Stimulated activated CD8-positive, alpha-beta memory T cell treated with anti-CD3 and anti-CD28 coated beads, Interleukin-4, amount 100 ng/mL, for 48 hours (primary cell): ENCODE measurements at places on chromosomes 4 and X.

- DNase-seq, result no peak
These were observed 104.5 kb upstream of the NAP1L5 start for GRCh38 chr4:88802138-88802537.

DNA sequence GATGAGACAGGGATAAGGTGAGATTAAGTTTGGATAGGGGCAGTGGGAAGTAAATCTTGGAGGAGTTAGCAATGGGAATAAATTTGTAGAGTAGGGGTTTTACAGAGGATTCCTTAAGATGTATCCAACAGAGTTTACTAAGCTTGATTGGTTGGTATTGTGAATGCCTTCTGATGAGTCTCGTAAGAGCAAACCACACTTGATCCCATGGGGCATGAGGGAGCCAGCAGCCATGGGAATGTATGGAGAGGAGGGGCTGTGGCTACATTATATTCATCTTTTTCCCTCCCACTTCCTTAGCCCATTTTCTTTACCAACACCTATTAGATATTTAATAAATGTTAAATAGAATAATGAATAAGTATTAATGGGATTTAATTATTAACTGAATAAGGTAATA lies 126.6 kb upstream of the NDST3 start:
- DNase-seq, result no peak

DNA sequence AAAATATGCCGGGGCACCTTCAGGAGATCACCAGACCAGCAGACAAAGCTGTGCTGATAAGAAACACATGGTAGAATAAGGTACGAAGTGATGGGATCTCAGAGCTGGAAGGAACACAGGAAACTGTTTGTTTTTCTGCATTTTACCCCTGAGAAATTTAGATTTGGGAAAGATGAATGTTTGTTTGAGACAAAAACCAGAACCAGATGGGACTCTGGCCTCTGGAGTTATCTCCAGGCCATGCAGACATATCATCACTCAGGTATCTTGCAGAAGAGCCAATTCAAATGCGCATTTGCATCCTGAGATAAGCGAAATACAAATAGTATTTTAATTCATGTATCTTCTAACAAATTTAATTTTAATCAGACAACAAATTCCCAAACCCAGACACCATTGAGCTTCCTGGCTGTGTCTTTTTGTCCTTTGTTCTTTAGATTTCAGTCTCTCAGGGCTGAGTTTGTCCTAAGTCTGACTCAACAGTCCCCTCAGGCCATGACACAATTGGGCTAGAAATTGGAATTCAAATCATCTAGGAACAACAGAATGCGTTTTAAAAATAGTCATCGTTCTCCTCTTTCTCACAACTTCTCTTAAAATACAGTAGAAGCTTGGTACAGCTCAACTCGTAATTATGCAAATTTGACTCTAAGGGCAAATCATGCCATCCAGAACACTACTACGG lies 159.0 kb downstream of the PACRGL start:
- no peak for DNase-seq

GRCh38 chrX:17375367-17375636 lies 302 bp downstream of the NHS start:
- DNase-seq, result no peak

DNA sequence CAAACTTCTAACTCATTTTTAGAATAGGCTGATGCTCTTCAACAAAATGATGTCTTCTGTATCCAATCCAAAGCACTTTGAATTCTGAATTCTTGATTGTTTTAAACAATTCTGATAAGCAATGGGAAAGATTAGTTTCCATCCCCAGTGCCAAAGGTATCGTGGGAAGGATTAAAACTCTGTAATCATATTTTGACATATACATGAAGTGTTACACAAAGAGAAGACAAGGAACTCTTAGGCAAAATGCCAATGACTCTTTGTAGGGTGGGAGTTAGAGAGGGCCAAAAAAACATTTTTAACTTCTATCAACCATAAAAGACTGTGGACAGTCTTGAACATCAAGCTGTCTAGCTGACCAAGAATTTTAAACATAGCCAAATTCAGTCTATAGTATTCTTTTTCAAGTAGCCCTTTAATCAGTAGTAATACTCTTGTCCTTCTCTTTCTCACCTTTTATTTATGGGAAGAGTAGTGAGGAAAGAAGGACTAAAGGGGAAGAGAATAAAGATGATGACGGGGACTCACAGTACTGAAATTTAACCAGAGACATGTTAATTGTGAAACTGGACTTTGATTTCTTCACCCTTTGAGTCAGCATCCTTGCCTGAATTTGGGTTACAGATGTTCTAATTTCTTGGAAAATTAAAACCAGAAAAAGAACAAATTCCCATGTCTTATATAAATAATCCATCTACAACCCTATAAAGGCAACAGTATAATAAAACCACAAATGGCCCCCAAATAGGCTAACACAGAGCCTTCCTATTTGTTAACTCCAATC lies 51.8 kb upstream of the VEGFD start:
- no peak for DNase-seq

- DNase-seq, result no peak
These were observed 6.0 kb upstream of the VGLL1 start for GRCh38 chrX:136525738-136526606.

DNA sequence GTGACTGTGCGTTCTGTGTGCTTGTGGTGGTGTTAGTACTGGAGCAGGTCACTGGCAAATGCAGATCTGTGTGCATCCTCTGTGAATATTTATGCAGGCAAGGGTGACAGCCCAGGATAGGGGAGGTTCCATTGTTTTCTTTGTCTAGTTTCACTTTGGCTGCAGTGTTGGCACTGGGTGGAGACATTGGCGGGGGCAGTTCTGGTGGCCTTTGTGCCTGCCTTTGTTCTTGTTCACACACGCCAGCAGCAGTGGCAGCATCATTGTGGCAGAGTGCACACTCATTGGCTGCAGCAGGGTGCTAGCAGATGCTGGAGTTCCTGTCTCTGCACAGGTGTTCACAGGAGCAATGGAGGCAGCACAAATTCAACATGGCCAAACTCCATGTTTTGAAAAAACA lies 495.3 kb downstream of the UBE2NL start:
- no peak for DNase-seq

GRCh38 chr4:76545226-76545884 lies 110.3 kb downstream of the SHROOM3 start:
- no peak for DNase-seq

GRCh38 chr4:40577588-40578253 lies 51.9 kb downstream of the RBM47 start:
- DNase-seq, result no peak

GRCh38 chr4:77488882-77489281 lies 116.7 kb upstream of the CXCL13 start:
- no peak for DNase-seq

DNA sequence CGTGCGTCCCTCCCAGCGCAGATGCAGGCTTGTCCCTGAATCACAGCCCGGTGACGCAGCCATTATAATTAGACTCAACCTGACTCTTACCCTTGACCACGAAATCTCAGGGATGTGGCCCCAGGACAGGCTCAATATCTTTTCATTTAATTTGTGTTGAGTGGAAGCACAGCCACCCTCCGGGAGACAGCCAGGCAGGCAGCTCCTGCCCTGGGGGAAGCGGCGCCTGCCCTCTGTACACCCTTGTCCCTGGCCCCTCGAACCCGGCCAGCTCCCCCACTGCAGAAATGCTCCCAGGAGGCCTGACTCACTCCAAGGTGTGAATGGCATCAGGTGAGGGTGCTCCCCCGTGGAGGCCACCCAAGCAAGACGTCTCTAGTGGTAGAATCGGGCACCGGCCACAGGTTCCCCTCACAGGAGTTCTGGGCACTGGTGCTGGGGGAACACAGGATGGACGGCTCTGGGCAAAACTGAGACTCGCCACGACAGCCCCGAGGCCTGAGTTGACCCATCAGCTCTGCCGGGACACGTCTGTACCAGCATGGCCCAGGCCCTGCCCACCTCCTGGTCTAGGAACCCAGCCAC lies 2.7 kb downstream of the CPLX1 start:
- DNase-seq, result no peak

DNA sequence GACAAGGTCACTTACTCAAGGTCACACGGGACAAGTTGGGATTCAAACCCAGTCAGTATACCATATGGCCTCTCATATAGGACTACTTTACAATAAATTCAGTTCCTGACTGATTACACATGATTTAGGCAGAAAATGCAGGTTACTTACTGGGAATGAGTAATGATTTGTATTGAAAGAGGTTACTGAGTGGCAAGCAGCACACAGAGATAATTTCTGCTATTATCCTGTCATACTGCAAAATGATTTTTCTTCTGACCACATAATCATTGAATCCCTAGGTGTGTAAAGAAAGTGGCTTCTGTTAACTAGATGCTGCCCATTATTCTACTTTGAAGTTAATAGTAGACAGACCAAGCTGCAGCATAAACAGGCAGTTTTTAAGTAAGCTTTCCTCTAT lies 8.2 kb downstream of the FREM3 start:
- no peak for DNase-seq

DNA sequence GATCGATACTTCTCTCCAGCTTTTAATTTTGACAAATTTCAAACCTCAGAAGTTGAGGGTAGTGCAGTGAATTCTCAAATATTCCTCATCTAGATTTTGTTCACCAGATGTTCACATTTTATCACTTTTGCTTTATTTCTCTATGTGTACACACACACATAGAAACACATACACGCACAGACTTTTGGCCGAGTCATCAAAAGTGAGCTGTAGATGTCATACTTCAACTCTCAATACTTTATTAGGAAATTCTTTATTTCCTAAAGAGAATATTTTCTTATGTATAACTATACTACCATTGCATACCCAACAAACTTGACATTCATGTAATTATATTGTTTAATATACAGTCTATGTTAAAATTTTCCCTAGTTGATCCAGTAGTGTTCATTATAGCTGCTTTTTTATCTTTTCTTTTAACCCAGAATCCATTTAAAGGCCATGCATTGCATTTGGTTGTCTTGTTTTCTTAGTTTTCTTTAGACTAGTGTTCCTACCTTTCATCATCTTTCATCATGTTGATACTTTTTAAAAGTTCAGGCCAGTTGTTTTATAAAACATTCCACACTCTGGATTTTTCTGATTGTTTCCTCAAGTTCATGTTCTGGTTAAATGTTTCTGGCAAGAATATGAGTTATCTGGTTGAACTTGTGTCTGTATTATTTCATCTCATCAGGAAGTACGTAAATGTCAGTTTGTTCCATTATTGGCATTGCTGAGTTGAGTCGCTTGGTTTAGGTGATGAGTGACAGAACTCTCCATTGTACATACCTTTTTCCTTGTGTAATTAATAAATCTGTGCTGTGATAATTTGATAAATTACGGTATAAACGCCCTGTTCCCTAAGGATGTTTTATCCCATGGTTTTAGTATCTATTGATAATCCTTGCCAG lies 94.1 kb upstream of the TLR2 start:
- no peak for DNase-seq

GRCh38 chr4:130646886-130647285 lies 1550.9 kb downstream of the C4orf33 start:
- no peak for DNase-seq

DNA sequence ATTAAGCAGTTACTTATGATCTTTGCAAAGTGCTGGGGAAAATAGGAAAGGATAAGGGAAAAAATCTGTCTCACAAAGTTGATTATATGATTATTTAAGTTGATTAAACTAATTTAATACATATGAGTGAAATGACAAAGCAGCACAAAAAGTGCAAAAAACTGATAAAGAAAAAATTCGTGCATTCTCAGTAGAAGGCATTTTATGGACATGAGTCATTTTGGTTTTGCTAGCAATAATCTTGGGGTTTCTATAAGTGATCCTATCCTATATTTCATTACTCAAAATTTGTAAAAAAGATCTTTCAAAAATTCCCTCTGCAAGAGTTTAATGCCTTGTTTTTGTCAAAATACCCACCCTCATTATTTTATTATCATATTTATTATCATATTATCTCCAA lies 224.2 kb upstream of the ANXA10 start:
- DNase-seq, result no peak
